ENCODE measurements at places on chromosomes 7 and 10. TPM values are rescaled to one million over a fixed set of nuclear protein-coding genes. Genes with fewer than 3 reads are reported as not detected.

DNA sequence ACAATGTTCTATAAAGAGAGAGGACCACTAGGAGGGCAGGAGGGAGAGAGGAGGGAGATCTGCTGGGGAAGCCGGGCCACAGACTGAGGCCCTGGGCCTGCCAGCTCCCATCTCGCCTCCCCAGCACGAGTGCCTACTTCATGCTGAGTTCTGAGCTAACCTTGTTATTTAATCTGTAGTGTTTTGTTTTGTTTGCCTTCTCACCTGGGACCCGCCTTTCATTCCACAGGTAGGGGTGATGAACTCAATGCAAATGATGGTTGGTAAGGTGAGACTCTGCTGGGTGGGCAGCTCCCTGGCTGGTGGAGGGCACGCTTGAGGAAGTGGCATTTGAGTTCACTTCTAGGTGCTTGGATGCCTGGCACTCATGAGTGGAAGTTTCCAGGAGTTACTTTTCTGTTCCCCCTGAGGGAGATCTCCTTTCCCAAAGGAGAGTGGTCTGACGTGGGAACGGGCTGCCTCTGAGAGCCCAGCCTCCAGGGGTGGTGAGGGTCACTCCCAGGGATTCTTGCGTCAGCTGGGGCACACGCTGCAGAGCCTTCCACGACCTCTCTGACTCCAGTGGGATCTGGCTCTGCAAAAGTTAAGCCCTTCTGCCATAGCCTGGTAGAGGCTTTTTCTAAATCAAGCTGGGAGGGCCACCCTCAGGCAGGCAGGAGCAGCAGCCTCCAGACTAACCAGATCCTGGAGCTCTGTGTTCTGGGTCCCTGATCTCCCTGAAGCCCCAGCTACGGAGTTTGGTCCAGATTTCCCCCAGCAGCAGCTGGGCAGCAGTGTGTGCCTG is 22.4 kb downstream of the UBTD1 start:
- no peak for DNase-seq
- no peak overlapping the region for H3K27ac ChIP-seq
- no peaks in the 10 kb centered on the region for H3K36me3 ChIP-seq
- no peak overlapping the region for H3K4me3 ChIP-seq
- no peaks in the 10 kb centered on the region for H3K27me3 ChIP-seq

DNA sequence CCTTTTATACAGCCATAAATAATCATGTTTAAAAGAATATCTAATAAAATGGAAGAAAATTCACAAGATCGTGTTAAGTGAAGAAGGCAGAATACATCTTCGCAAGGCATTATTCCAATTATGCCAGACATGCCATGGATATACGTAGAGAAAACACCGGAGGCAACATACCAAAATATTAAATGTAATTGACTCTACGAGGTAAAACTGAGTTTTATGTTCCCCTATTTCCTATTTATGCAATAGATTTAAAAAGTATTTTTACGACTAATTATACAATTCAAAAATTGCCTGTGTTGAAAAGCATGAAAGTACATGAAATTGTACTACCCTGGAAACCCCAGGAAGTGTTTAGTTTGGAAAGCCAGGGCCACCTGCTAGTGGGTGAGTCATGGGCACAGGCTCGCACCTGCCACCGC is 936 bp upstream of the REPIN1 start:
- H3K36me3 ChIP-seq: peaks cover 20% of the 10 kb centered on the region
- peak overlapping the region; percentile 96 for H3K4me3 ChIP-seq
- peaks cover 8% of the 10 kb centered on the region for H3K4me1 ChIP-seq
- H3K27ac ChIP-seq: peak overlapping the region; percentile 90
- H3K27me3 ChIP-seq: no peaks in the 10 kb centered on the region

- no peak overlapping the region for H3K4me3 ChIP-seq
- no peaks in the 10 kb centered on the region for H3K27me3 ChIP-seq
- H3K4me1 ChIP-seq: no peaks in the 10 kb centered on the region
Measured at GRCh38 chr7:141928845-141929195, 12.6 kb downstream of the OR9A4 start.

- H3K36me3 ChIP-seq: no peaks in the 10 kb centered on the region
- H3K27ac ChIP-seq: no peak overlapping the region
- no peak overlapping the region for H3K4me3 ChIP-seq
- no peaks in the 10 kb centered on the region for H3K4me1 ChIP-seq
- H3K27me3 ChIP-seq: no peaks in the 10 kb centered on the region
- no peak for DNase-seq
Measured at GRCh38 chr10:120588311-120588710, 131.3 kb downstream of the PLPP4 start.

DNA sequence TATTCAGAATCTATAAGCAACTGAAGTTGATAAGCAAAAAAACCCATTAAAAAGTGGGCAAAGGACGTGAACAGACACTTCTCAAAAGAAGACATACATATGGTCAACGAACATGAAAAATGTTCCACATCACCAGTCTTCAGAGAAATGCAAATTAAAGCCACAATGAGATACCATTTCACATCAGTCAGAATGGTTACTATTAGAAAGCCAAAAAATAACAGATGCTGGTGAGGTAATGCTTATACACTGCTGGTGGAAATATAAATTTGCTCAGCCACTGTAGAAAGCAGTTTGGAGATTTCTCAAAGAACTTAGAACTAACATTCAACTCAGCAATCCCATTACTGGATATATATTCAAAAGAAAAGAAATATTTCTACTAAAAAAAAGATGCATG is 332.8 kb upstream of the PLXDC2 start:
- no peak overlapping the region for H3K27ac ChIP-seq
- H3K36me3 ChIP-seq: no peaks in the 10 kb centered on the region
- no peaks in the 10 kb centered on the region for H3K27me3 ChIP-seq
- H3K4me3 ChIP-seq: no peak overlapping the region
- DNase-seq: no peak

DNA sequence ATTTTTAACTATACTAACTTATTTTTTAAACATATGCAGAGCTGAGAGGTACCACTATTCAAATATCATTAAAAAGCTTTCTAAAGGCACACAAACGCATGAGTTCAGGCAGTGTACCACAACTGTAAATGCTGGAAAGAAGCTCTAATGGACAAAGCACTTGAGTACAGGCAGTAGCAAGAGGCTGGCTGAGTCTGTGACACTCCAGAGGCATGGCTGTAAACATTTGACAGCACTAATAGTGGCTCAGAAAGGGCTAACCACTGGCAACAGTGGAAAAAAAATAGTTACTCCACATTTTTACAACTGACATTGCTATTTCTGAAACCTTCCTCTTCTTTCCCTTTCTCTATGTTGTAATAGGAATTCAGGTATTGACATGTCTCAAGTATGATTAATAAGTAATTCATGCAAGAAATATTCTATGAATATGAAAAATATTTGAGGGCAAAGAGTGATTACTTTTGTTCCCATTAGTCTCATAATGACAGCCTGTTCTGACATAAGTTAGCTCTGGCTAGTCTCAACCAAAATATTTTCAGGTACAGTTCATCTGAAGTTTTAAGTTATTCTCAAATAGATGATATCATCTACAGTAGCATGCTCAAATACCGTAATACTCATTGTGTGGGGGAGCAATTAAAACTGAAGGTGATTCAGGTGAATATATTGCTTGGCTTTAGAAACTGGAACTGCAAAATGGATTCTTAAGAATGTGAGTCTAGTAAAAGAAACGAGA is 324.0 kb upstream of the POT1 start:
- no peaks in the 10 kb centered on the region for H3K4me1 ChIP-seq
- no peak for DNase-seq
- H3K4me3 ChIP-seq: no peak overlapping the region
- no peaks in the 10 kb centered on the region for H3K36me3 ChIP-seq
- no peak overlapping the region for H3K27ac ChIP-seq

DNA sequence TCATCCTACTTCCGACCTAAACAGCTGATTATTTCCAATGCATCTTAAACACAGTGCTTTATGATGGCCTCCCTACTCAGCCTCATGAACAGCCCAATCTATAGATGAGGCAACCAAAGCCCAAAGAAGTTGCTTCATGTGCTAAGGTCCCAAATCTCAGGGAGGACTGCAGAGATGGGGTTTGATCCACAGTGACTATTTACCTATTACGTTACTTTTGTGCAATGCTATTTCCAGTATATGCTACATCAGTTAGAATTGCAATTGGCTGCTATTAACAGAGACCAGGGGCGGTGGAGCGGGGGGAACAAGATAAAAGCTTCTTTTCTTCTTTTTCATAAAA is 153.0 kb upstream of the TNS3 start:
- H3K27ac ChIP-seq: no peak overlapping the region
- no peak overlapping the region for H3K4me3 ChIP-seq
- H3K36me3 ChIP-seq: no peaks in the 10 kb centered on the region
- no peaks in the 10 kb centered on the region for H3K4me1 ChIP-seq

DNA sequence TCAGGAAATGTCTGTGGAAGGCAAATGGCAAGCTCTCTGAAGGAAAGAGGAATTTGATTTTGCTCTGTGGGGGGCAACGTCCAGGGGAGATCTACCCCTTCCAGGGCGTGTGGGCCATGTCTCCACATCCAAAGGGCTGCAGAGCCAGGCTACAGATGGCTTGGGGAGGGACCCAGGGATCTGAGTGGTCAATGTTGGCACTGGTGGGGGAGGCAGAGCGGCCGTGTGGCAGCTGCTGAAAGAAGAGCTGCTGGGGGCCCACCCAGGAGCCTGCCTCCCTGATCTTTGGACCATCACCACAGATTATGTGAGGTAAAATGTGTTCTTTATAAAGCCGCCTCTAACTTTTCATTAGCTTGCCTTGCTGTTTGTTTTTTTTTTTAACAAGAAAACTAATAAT is 144.1 kb downstream of the HERPUD2 start:
- H3K27ac ChIP-seq: no peak overlapping the region
- H3K4me3 ChIP-seq: no peak overlapping the region
- H3K27me3 ChIP-seq: no peaks in the 10 kb centered on the region
- no peaks in the 10 kb centered on the region for H3K36me3 ChIP-seq

GRCh38 chr10:61160253-61160652 is 216.3 kb upstream of the RHOBTB1 start:
- no peaks in the 10 kb centered on the region for H3K27me3 ChIP-seq
- no peaks in the 10 kb centered on the region for H3K36me3 ChIP-seq
- no peak for DNase-seq
- no peak overlapping the region for H3K4me3 ChIP-seq
- no peaks in the 10 kb centered on the region for H3K4me1 ChIP-seq
- no peak overlapping the region for H3K27ac ChIP-seq

GRCh38 chr10:51522858-51523257 is 176.5 kb downstream of the CSTF2T start:
- no peaks in the 10 kb centered on the region for H3K36me3 ChIP-seq
- peaks cover 34% of the 10 kb centered on the region for H3K4me1 ChIP-seq
- no peak overlapping the region for H3K27ac ChIP-seq
- no peak overlapping the region for H3K4me3 ChIP-seq
- no peak for DNase-seq

- no peak overlapping the region for H3K27ac ChIP-seq
- H3K4me1 ChIP-seq: no peaks in the 10 kb centered on the region
- no peaks in the 10 kb centered on the region for H3K36me3 ChIP-seq
- H3K4me3 ChIP-seq: no peak overlapping the region
Measured at GRCh38 chr10:123621916-123622315, 44.2 kb upstream of the GPR26 start.

- DNase-seq: no peak
- H3K27me3 ChIP-seq: no peaks in the 10 kb centered on the region
- H3K4me3 ChIP-seq: peak overlapping the region; percentile 79
- no peaks in the 10 kb centered on the region for H3K36me3 ChIP-seq
Measured at GRCh38 chr7:27100694-27101170, 1.8 kb downstream of the HOXA2 start.

GRCh38 chr7:159212226-159212625 is 67.6 kb upstream of the VIPR2 start:
- H3K36me3 ChIP-seq: no peaks in the 10 kb centered on the region
- no peak for DNase-seq
- peaks cover 5% of the 10 kb centered on the region for H3K4me1 ChIP-seq
- H3K27ac ChIP-seq: peak overlapping the region; percentile 69
- H3K27me3 ChIP-seq: no peaks in the 10 kb centered on the region
- H3K4me3 ChIP-seq: no peak overlapping the region

- no peak overlapping the region for H3K4me3 ChIP-seq
- H3K27ac ChIP-seq: no peak overlapping the region
- no peak for DNase-seq
Measured at GRCh38 chr7:111931016-111931517, 275.1 kb downstream of the DOCK4 start.

- H3K4me3 ChIP-seq: no peak overlapping the region
- no peaks in the 10 kb centered on the region for H3K4me1 ChIP-seq
- no peak overlapping the region for H3K27ac ChIP-seq
- no peaks in the 10 kb centered on the region for H3K36me3 ChIP-seq
Measured at GRCh38 chr10:104234934-104235333, 2.8 kb upstream of the CFAP43 start.

- no peaks in the 10 kb centered on the region for H3K36me3 ChIP-seq
- H3K4me3 ChIP-seq: no peak overlapping the region
- H3K27me3 ChIP-seq: no peaks in the 10 kb centered on the region
- H3K27ac ChIP-seq: no peak overlapping the region
- no peaks in the 10 kb centered on the region for H3K4me1 ChIP-seq
Measured at GRCh38 chr7:68770649-68771048, 827.6 kb upstream of the AUTS2 start.

- no peaks in the 10 kb centered on the region for H3K36me3 ChIP-seq
- H3K27me3 ChIP-seq: no peaks in the 10 kb centered on the region
- H3K27ac ChIP-seq: no peak overlapping the region
- H3K4me1 ChIP-seq: no peaks in the 10 kb centered on the region
Measured at GRCh38 chr10:67780759-67781538, 57.0 kb downstream of the DNAJC12 start.

- peaks cover 74% of the 10 kb centered on the region for H3K36me3 ChIP-seq
- no peak overlapping the region for H3K4me3 ChIP-seq
- no peak for DNase-seq
- no peaks in the 10 kb centered on the region for H3K27me3 ChIP-seq
- H3K27ac ChIP-seq: no peak overlapping the region
Measured at GRCh38 chr7:74193054-74193453, 16.8 kb upstream of the LAT2 start.

DNA sequence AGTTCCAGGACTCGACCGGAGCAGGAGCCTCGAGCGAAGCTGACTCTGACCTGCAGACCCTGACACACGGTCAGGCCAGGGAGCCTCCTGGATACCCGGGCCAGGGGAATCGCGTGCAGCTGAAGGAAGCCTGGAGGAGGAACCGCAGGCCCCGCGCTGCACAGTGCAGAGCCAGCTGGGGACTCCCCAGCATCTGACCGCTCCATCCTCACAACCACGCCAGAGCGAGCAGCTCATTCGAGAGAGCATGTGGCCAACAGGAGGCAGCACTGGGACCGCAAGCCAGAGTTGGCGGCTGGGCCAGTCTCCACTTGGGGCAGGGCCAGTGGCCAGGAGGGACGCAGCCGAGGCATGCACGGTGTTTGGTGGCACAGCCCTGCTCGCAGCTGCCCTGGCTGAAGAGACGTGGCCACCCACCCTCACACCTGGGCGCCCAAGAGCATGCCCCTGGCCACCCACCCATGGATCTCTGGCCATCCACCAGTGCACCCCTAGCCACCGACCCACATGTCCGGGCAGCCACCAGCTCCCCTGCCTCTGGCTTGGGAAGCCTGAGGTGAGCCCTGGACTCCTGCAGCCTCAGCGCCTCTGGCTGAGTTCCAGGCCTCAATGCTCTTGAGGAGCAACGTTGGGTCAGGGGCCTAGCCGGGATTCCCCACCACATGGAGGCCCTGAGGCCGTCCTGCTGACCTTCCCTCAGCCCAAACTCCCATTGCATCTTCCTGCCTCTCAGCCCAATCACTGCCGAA is 213.9 kb downstream of the ELFN1 start:
- no peak for DNase-seq
- peaks cover 19% of the 10 kb centered on the region for H3K36me3 ChIP-seq
- no peaks in the 10 kb centered on the region for H3K4me1 ChIP-seq
- H3K27me3 ChIP-seq: no peaks in the 10 kb centered on the region
- H3K27ac ChIP-seq: no peak overlapping the region

GRCh38 chr10:61364619-61365018 is 88.6 kb downstream of the TMEM26 start:
- no peak overlapping the region for H3K27ac ChIP-seq
- DNase-seq: no peak
- no peak overlapping the region for H3K4me3 ChIP-seq

The SUN3 gene
- not detected for total RNA-seq

The PYROXD2 gene
- total RNA-seq: 5.6 TPM

The GPR146 gene
- total RNA-seq: 224 TPM

The ODAD2 gene
- not detected for total RNA-seq

The AIMP2 gene
- total RNA-seq: 19.4 TPM
